Regular cardiac myocyte (primary cell): ENCODE measurements at places on chromosomes 1 and 21. TPM values are rescaled to one million over a fixed set of nuclear protein-coding genes. Genes with fewer than 3 reads are reported as not detected.

The SPATA6 gene
- total RNA-seq, result 2.1 and 4.8 TPM in 2 replicates

The PKLR gene
- 0.56 TPM in 1 of 2 replicates, not detected in the other for total RNA-seq

The SNX7 gene
- 46.8 and 61.0 TPM in 2 replicates for total RNA-seq

The PADI1 gene
- total RNA-seq, result under 0.01 and 0.28 TPM in 2 replicates

The RIPPLY3 gene
- not detected in 2 replicates for total RNA-seq

The TNFRSF4 gene
- total RNA-seq, result not detected in 2 replicates

The MTARC2 gene
- total RNA-seq, result 4.8 and 6.2 TPM in 2 replicates

The DUSP10 gene
- 19.6 and 28.8 TPM in 2 replicates for total RNA-seq

The ENAH gene
- total RNA-seq, result 140 and 173 TPM in 2 replicates

The F13B gene
- total RNA-seq, result under 0.01 TPM in 1 of 2 replicates, not detected in the other

The PAQR7 gene
- 9.8 and 13.2 TPM in 2 replicates for total RNA-seq

The SLC2A5 gene
- 1.7 and 5.6 TPM in 2 replicates for total RNA-seq

The NUF2 gene
- 2.3 and 32.4 TPM in 2 replicates for total RNA-seq

The ACTA1 gene
- total RNA-seq, result not detected in 2 replicates

The CFAP45 gene
- 0.28 and 0.96 TPM in 2 replicates for total RNA-seq

The ZNF593OS gene
- total RNA-seq, result 0.28 TPM in 1 of 2 replicates, not detected in the other

The MAP3K21 gene
- total RNA-seq, result 0.19 and 0.28 TPM in 2 replicates

The ZNF281 gene
- total RNA-seq, result 23.0 and 27.9 TPM in 2 replicates
